ENCODE measurements at places on chromosomes 7 and 10. TPM values are rescaled to one million over a fixed set of nuclear protein-coding genes. Genes with fewer than 3 reads are reported as not detected.

CCDC146 gene
- total RNA-seq, result 0.63 TPM

C10orf105 gene
- total RNA-seq, result not detected

HKDC1 gene
- total RNA-seq, result 25.1 TPM

METTL27 gene
- 10.8 TPM for total RNA-seq

MARCHF5 gene
- 8.6 TPM for total RNA-seq

EN2 gene
- total RNA-seq, result not detected

GIMAP4 gene
- not detected for total RNA-seq

NME8 gene
- total RNA-seq, result not detected

SIRT1 gene
- 8.1 TPM for total RNA-seq

NRG3 gene
- total RNA-seq, result 3.3 TPM

OR6V1 gene
- total RNA-seq, result not detected

SFTPA1 gene
- total RNA-seq, result not detected

ABCB4 gene
- total RNA-seq, result 2.9 TPM

COL17A1 gene
- total RNA-seq, result not detected

SPOCK2 gene
- total RNA-seq, result 17.8 TPM

PROSER2 gene
- 86.5 TPM for total RNA-seq

PTF1A gene
- total RNA-seq, result not detected

OR2A14 gene
- not detected for total RNA-seq

COBL gene
- total RNA-seq, result 0.49 TPM

PRPS1L1 gene
- total RNA-seq, result not detected

MYL10 gene
- total RNA-seq, result not detected

RNLS gene
- 17.2 TPM for total RNA-seq

GARIN1A gene
- 0.13 TPM for total RNA-seq

CFAP58 gene
- 0.16 TPM for total RNA-seq

GJD4 gene
- total RNA-seq, result not detected

ATXN7L1 gene
- 4.1 TPM for total RNA-seq

ZNF746 gene
- total RNA-seq, result 20.8 TPM

HECTD2 gene
- 4.2 TPM for total RNA-seq

CHRM2 gene
- total RNA-seq, result 2.9 TPM

PFKFB3 gene
- 29.2 TPM for total RNA-seq

COL26A1 gene
- total RNA-seq, result 0.25 TPM

LRRN3 gene
- total RNA-seq, result 1.9 TPM

LDB3 gene
- total RNA-seq, result under 0.01 TPM

KCNMA1 gene
- 32.5 TPM for total RNA-seq

NPFFR1 gene
- under 0.01 TPM for total RNA-seq
